Activated gamma-delta T cell (primary cell): ENCODE measurements at places on chromosomes 5 and 9.

GRCh38 chr5:180640861-180641565 is 8.4 kb downstream of the FLT4 start:
- DNase-seq = no peak

DNA sequence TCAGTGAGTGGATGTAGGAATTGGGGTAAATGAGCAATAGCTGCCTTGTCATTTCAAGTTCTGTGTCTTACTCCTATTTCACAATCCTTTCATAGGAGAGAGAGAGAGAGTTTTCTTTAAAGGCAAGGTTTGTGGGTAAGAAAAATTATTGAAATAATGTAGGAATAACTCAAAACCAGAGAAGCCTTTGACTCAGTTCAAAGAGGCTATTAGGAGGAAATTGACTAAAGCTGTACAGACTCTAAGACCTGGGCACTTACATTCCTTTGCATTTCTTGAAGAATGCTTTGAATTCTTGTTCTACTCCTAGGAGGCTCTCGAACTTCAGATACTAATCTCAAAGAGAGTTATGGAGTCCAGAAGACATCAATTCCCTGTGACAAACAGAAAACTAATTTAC is 257.1 kb downstream of the FBXL7 start:
- DNase-seq = no peak

DNA sequence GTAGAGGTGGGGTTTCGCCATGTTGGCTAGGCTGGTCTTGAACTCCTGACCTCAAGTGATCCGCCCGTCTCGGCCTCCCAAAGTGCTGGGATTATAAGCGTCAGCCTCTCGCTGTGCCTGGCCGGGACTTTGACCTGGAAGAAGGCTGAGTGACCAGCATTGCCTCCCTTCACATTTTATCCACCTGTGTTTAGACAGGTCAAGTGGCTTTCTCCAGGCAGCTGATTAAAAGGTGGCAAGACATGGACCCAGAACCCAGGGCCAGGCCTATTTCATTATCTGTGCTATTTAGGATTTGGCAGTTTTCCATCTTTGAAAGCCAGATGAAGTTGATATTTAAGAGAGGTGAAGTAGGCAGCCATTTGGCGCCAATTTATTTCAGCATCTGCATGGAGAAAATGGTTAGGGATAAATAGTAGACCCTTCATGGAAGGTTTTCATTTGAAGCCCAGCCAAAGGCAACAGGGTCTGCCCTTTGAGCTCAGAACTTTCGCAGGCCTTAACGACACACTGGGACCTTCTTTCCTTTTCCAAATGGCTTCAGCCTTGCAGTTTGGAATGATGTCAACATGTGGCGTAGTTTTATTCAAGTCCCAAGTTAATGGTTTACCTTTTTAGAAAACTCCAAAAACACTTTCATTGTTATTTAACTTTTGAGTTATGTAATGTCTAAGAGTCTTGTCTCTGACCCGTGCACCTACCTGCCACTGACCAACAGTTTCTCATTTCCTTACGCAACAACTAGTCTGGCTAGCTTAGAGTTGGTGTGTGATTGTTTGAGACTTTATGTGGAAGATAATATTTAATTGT is 8.4 kb downstream of the DAPK1 start:
- no peak for DNase-seq

- no peak for DNase-seq
Observed at GRCh38 chr5:171386861-171387344, 746 bp upstream of the NPM1 start.

- no peak for DNase-seq
Observed at GRCh38 chr9:115650768-115651167, 502.8 kb upstream of the PAPPA start.
